ENCODE measurements at places on chromosomes 2 and 18.

GRCh38 chr2:191304939-191305875 is 60.0 kb downstream of the MYO1B start:
- no peak for DNase-seq

DNA sequence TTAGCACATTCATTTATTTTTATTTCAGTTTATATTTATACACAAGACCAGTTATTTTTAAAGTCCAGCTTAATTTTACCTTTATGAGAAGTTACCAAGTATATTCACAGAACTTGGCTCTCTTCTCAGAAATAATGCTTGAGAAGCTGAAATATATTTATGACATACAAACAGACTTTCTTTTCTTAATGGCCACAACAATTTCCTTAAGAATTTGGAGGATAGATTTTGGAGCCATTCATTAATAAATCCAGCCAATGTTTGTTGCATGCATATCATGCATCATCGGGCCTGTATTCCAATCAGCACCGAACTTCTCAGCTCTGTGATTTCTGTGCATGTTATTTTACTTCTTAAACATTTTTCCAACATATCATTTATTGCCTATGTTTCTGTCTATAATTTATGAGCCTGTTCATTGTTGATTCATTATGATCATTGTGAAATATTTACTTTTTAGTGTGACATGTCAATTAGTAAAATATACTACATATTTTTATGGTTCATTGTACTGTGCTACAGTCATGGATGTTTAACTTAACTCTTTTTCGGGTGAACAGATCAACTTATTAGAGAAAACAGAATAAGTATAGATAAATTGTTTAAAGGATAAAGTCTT is 3.5 kb downstream of the GULP1 start:
- DNase-seq: no peak

GRCh38 chr2:52518678-52519077 is 1248.9 kb upstream of the CHAC2 start:
- no peak for DNase-seq

DNA sequence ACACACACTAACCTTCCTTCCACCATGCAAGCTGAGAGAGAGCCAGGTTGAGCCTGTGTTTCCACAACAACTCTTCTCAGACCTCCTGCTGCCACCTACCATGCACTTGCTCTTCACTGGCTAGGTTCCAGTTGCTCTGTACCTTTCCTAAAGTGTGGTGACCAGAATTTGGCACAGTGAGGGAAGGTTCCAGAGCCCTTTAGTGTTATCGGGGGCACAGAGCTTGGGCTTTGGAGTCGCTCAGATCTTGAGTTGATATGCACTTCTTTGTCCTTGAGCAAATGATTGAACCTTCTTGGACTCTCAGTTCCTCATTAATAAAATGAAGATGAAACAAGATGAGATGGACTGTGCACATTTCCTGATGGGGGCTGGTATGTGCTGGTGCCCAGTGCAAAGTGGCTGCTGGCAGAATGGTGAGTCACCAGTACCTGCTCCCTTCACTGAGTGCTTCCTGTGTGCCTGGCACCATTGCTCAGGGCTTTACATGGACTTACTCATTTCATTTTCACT is 47.1 kb downstream of the NEDD4L start:
- no peak for DNase-seq

GRCh38 chr2:195121341-195121740 is 535.7 kb upstream of the SLC39A10 start:
- DNase-seq: no peak

GRCh38 chr2:31579996-31580320 is 780 bp downstream of the SRD5A2 start:
- DNase-seq: no peak

GRCh38 chr2:157122776-157123175 is 134.7 kb upstream of the GALNT5 start:
- DNase-seq: no peak

- DNase-seq: peak; percentile 44
These were observed 5.3 kb upstream of the NEU4 start for GRCh38 chr2:241803387-241804325.

DNA sequence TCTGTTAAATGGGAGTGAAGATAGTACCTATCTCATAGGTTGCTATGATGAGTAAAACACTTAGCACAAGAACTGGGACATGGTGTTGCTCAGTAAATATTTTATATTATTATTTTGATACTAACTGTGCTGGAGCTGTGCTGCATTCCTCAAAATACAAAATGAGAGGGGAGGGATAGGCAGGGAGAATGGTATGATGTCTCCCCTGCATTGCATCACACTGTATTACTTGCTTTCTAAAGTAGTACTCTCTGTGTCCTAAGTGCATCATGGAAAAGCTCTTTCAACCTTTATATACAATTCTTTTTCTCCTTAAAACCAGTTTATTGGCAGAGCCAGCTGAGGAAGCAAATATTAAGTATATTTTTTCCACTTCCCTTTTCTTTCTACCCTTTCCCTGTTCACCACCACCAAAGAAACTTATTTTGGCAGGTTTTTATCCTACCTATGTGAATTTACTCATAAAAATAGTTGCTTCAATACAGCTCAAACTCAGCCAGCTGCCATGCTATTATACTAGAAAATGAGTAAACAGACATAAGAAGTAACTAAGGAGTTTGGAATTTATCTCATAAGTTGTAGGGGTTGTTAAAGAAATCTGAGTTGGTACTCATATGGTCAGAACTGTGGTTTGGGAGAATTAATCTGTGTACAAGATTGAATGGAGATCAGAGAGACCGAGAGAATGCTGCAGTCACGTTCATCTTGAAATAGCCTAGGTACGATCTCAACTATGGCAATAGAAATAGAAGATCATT is 60.3 kb downstream of the EHBP1 start:
- DNase-seq: no peak

GRCh38 chr2:74843899-74844298 is 10.0 kb downstream of the HK2 start:
- no peak for DNase-seq

DNA sequence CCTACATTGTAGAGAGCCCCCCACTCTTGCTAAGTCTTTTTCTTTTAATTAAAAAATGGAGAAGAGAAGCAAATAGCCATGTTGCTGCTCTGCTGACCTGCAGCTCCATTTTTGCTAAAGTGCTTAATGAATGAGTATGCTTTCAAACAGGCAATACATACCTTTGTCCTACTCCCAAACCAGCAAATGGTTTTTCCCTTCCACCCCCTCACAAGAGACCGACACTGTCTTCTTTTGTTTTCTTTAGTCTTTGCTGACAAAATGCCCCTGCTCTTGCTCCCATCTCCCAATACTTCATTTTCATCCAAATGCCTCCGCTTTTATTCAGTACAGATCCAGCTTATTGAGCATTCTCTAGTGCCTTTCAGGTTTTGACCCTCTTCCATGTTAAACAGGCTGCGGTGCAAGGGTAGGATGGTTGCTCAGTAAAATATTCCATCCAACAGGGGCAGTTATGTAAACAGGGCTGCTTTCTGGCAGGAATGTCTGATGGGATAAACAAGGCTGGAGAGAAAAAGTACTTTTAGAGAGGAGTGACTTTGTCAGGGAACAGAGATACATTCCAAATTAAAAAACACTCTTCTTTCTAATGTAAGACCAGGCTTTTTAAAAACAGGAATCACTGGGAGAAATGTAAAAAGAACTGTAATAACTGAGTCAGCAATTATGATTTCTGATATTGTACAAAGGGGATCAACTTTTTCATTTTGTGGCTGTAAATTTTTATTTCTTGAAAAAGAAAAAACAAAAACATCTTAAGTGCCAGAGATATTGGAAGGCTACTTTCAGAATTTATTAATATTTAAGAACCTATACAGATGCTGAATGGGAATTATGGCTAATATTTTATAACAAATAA is 136.8 kb downstream of the MEP1B start:
- DNase-seq: no peak

GRCh38 chr2:147382322-147382948 is 462.4 kb upstream of the ACVR2A start:
- DNase-seq: no peak

DNA sequence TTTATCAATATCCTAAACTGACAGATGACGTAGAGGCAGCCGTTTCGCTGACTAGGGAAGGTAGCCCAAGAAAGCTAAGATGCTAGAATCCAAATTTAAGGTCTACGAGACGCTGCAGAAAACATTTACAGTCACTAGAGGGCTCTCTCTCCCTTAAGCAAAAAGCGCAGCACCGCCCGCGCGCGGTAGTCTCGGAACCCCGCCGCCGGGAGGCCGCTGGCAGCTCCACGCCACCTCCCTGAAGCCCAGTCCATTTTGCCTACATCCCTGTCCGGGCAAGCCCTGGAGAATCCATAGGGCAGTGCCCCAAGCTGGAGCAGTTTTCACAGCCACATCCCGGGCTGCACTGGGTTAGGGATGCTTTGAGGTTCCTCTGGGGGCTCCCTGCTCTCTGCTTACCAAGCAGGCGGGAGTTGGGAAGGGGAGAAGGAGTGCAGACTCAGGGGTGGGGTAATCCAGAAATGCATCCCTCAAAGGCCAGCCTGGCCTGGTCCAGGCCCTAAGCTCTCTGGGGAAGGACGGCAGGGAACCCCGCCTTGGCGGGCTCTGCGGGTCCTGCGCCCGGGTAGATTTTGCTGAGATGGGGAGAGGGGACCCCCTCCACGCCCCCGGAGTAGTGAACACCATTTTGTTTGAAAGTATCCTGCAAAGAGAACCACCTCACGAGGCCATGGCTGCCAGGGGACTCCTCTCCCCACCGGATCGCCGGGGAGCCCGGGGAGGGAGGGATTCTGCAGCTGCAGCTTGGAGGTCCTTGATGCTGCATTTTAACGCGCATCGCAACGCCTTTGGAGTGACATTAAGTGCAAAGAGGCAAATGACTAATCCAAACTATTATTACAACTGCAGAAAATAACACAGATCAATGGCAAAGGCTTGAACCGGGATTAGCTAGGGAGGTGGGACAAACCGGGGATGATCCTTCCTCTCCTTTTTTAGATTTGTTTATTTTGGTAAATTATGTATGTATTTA is 1.3 kb upstream of the DPYSL5 start:
- peak; percentile 41 for DNase-seq

DNA sequence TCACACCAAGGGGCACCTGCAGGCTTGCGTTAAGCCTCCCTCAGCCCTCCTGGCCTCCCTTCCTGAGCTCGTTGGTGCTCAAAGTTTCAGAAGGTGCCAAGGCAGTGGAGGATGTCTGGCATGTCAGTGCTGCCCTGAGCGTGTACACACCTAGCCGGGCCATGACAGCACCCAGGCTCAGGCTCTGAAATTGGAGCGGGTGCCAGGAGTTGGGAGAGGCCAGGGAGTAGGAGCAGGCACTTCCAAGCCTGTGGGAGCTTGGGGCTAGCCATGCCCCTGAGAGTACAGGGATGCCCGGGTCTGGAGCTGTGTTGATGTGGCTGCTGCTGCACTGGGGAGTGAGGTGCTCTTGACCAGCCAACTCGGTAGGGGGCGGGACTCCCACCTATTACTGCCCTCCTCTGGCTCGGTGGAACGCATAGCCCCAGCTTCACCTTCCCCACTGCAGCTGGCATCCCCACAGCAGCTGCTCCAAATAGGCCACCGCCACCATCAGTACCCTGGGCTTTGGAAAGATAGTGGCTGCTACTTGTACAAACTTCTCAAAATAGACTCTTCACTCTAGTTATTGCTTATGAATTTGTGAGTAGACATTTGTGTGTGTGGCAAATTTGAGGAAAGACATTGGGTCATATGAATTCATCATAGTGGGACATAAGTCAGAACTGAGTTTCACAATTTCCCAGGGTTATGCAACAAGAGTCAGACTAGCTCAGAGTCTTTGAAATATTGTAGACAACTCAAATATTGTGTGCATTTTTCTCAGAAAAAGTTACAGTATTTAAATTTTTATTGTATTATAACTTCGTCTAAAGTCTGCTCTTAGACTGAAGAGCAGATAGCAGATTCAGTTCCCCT is 6.8 kb upstream of the PCARE start:
- DNase-seq: no peak

GRCh38 chr2:150413910-150414309 is 73.6 kb downstream of the RND3 start:
- no peak for DNase-seq

DNA sequence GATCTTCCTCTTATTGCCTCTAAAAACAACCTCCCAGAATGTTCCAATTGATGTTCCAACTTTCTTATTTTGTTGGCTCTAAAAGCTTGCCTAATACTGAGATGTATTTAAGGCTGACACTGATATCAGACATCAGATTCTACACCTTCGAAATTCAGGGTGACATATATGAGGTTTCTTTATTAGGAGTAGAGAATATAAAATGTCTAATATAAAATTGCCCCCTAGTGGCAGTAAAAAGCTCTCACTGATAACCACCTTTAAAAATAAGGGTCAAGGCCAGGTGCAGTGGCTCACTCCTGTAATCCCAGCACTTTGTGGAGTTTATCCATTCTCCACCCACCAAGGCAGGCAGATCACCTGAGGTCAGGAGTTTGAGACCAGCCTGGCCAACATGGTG is 789.7 kb upstream of the SLC39A10 start:
- DNase-seq: no peak

- no peak for DNase-seq
These were observed 1316.7 kb downstream of the LRP1B start for GRCh38 chr2:140814141-140814540.

GRCh38 chr2:27081984-27082772 is 3.8 kb downstream of the EMILIN1 start:
- DNase-seq: no peak

DNA sequence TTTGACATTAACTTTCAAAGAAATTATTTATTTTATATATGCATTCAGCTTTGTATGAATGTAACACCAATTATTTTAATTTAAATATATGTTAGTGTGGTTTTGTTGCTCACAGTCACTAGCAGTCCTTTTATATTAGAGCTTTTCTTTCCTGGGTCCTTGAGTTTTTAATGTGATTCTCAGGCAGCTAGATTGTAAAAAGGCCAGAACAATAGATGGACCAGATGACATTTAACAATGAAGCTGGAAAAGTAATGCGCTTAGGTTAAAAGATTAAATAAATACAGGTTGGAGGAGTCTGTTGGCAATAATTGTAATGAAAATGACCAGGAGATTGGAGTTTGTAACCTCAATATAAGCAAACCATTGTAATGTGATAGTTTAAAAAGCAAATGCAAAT is 171.1 kb downstream of the FTCDNL1 start:
- DNase-seq: no peak

GRCh38 chr2:197322724-197323720 is 12.4 kb upstream of the ANKRD44 start:
- no peak for DNase-seq

- DNase-seq: no peak
These were observed 7.1 kb downstream of the HS1BP3 start for GRCh38 chr2:20643826-20644225.

DNA sequence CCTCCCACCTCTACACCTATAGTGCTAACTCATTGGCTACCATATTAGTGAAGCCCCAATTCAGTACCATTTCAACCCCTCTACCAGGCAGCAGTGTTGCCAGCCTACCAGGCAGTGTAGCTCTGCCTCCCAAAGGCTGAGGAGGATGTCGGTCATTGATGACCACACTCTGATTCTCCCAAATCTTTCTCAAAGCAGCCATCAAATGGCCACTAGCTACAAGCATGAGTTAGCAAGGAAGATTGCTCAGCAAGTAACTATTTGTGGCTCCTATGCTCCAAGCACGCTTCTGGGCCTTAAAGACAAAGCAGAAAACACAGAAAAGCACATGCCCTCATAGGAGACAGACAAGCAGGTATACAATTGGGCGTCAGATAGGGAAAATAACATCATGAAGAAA is 42.7 kb upstream of the AFF3 start:
- no peak for DNase-seq
